AG08396 (cell line): ENCODE measurements at places on chromosomes 1 and 21.

GRCh38 chr1:218711884-218712674, 366.9 kb downstream of the TGFB2 start:
- no peak for DNase-seq

- DNase-seq, result no peak
These were observed 31.5 kb downstream of the TRAPPC10 start for GRCh38 chr21:44043613-44044012.

- no peak for DNase-seq
These were observed 12.6 kb upstream of the SAMD11 start for GRCh38 chr1:910881-911721.

DNA sequence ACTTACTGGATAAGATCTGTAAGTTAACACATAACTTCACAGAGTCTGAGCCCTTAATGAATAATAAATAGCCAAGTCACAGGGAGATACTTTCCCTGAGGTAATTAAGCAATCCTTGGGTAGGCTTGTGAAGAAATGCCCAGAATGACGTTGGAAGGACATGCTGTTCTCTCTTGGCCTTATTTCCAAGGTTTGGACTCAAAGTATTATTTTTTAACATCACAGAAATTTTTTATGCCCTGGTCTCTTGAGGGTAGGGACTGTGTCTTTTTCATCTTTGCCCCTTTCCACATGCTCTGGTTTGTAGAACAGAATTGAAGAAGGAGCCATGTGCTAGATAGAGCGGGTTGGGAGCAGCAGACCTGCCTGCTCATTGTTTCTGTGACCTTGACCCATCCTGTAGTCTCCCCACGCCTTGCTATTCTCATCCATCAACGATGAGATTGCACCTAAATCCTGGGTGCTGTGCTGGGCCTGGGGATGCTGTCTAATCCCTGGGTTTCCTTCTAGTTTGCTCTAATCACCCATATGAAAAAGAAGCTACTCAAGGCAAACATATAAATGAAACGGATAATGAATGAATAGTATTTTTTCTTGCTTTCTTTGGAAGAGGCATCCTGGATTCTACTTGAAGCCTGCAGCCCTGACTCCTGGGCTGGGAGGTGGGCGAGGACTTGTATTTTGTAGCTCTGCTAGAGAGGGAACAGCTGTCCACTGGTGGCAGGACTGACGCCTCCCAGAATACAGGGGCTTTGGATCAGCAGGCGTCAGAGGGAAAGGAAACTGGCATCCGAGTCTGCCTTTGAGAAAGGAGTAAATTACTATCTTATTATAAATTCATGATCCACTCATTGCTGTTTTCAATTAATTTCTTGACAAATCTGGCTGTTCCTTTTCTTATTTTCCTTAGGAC, 17.5 kb upstream of the LAMTOR5 start:
- no peak for DNase-seq

- no peak for DNase-seq
These were observed 257.2 kb downstream of the LRRC7 start for GRCh38 chr1:69824932-69825331.

DNA sequence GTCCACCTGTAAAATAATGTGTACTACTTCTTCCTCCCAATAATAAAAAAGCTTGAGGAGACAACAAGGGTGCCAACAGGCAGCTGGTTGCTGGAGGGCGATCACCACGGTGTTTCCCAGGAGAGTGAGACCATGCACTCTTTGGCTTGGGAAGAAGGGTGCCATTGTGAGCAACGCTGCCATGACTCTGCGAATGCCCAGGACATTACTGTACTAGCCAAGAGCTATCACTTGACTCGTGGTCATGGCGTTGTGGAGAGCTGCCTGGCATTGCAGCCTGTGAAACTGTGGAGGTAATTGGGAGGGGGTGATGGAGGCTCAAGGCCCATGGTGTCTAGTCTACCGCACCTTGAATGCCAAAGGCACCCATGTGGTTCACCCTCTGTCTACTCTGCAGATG, 14.6 kb upstream of the PRMT2 start:
- DNase-seq, result no peak
